ENCODE measurements at places on chromosomes 4 and X. TPM values are rescaled to one million over a fixed set of nuclear protein-coding genes. Genes with fewer than 3 reads are reported as not detected.
A peak's percentile ranks its signal among the peaks of the same experiment; 100 is the strongest.

- DNase-seq: no peak
Measured at GRCh38 chr4:94332983-94333590, 9.5 kb downstream of the HPGDS start.

DNA sequence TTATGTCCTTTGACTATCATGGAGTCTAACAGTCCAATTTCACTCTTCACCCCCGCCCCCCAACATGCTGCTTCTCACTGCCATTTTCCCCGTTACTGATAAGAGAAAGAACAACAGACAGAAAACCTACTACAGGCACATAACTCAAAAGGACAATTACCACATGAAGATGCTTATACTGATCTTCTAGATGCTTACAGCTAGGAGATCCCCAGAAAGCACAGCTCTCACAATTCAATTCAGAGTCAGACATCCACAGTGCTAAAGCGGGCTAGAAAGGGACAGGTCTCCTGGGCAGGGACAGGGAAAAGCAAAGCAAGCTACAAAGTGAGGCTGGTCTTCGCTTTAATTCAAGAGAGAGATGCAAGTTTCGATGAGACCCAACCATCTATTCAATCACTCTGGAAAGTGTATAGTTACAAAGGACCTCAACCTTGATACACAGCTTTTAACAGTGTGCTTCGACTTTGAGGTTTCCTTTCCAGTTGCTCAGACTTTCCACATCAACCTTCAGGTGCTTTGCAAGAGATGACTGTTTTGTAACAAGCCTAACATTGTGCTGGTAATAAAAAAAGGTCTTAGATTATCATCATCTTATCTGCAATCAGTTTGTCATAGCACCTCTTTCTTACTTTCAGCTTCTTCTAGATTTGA, 60.9 kb downstream of the LEF1 start:
- DNase-seq: no peak

DNA sequence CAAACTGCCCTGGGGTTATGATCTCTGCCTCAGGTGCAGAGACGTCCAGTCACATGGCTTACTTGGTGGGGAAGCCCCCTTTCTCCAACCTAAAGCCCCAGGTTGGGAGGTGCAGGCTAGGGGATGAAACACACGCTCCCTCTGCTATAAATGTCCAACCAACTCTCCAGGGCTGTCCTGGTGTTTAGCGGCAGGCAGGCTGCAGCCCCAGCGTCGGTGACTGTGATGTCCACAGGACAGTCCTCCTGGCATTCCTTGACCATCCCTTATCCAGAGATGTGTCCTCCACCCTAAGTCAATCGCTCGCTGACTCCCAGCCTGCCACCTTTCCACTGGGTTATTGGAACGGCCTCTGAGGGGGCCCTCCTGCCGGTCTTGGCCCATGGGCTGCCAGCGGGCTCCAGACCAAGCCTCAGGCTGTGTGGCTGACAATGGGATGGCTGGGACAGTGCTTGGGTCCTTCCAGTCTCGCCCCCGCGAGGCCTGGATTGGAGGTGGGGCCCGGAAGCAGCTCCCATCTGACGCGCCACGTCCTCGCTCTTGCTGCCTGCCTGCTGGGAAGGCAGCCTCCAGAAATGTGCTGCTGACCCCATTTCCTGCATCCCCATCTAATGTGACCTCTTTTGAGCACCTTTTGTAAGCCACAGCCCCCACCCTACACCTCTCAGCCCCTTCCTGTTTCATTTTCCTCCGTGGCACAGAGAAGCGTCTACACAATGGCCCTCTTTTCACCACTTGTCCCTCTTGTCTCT, 60.8 kb upstream of the ADRA2C start:
- DNase-seq: no peak

DNA sequence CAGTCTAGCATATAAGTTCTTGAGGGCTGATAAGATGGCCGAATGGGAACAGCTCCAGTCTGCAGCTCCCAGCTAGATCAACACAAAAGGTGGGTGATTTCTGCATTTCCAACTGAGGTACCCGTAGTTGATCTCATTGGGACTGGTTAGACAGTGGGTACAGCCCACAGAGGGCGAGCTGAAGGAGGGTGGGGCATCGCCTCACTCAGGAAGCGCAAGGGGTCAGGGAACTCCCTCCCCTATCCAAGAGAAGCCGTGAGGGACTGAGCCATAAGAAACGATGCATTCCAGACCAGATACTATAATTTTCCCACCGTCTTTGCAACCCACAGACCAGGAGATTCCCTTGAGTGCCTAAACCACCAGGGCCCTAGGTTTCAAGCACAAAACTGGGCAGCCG, 109.0 kb downstream of the RPS6KA6 start:
- no peak for DNase-seq

GRCh38 chr4:108556588-108557200, 63.7 kb upstream of the RPL34 start:
- DNase-seq: no peak

DNA sequence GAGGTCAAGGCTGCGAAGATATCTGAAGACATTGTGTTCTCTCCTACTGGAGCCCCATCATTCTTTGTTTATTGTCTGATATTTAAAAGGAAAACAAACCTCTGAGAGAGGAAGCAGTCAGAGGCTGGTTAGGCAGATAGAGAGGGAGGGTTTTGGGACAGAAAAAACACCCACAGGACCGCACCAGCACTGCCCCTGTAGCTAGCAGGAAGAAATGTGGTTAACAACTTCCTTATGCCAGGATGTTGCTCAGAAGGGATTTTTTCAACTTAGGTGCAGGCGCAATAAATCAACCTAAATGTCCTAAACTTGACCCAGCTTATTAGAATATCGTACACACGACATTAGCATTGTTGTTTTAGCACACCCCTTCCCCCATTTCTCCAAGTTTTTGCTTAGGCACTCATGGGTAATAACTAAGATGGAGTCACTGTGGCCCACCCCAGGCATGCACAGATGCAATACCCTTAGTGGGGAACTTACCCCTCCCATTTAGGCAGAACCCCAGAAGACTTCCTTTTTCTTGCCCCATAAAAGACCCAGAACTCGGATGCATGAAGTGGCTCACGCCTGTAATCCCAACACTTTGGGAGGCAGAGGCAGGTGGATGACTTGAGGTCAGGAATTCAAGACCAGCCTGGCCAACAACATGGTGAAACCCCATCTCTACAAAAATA, 2.8 kb upstream of the ZNF718 start:
- no peak for DNase-seq

DNA sequence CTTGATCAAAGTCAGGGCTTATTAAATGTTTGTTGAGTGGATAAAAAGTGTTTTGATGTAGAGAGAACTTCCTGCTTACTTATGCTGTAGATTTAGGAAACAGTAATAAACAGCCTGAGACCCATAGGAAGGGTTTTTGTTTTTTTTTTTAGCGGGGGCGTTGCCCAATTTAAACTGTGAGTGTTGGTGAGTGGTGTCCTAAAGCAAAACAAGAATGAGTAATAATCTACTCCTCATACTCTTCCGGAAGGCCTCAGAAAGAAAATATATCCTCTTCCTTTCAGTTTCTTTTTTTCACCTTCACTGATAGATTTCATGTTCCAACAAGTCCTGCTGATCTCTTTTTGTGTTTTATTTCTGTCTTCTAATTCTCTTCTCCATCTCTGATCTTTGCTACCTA, 104.4 kb upstream of the SCML1 start:
- peak; percentile 32 for DNase-seq

GRCh38 chr4:17027495-17027894, 129.1 kb upstream of the LDB2 start:
- peak; percentile 87 for DNase-seq

GRCh38 chr4:6885953-6886557, 23.6 kb upstream of the TBC1D14 start:
- no peak for DNase-seq

DNA sequence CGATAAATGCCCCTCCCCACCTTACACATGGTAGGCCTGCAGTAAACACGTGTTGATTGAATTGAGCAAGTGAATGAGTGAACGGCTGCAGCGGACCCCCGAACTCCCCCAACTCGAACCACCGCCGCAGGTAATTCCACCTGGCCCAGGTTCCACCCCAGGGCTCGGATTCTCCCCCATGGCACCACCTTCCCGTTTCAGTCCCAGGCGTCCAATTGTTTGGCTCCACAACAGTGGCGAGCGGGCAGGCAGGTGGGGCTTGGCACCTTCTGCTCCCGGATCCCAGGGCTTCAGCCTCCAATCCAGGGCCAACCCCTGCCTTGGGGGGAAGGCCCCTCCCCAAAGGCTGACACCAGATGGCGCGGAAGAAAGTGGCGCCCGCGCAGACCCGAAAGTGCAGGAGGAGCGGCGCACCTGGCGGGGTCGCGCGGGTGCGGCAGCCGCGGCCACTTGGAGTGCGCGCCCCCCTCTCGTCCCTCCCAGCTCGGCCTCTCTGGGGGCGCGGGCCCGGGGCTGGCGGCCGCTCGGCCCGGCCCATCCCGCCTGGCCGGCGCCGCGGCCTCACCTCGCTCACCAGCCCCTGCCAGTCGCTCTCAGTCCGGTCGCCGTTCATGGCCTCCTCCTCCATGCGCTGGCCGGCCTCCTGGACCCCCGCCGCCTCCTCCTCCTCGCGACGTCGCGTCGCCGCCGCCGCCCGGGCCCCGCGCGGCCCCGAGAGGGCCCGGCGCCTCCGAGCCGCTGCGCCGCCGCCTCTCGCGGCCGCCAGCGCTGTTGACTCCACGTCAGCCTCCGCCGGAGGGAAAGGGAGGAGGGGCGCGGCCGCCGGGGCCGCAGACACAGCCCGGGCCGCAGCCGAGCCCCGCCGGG, at the start of gene CCDC149:
CCDC149 (minus strand) TSS at position 791 of the 867 bp plus-strand sequence; CDS start at position 613, 178 bp downstream.
- DNase-seq: peak; percentile 48

DNA sequence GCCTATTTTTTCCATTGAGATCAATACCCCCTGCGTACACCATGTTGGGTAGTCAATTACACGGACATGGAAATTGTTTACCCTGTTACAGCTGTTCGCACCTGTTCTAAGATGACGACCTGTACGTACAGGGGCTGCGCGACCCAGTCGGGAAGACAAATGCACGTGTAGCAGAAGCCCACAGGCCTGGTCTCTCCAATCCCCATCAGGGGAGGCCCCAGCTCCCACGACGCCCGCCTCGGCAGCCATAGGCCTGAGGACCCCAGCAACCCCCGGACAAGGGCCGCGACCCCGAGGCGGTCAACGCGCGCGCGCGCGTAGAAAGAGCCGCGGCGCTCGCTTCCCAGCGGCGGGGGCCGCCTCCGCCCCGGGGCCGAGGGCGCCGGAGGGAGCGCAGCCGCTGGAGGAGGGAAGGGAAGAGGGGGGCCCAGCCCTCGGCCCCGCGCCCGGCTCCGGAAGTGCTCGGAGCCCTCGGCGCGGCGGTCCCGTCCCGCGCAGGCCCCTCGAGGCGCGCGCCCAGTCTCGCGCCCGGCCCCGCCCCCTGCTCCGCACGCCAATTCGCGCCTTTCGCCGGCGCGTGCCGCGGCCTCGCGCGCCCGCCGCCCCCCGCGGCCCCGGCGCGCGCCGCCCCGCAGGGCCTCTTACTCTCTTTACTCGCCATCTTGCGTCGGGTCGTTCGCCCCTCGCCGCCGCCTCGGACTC, 618 bp downstream of the RBBP7 start:
- DNase-seq: peak; percentile 13

- DNase-seq: no peak
Measured at GRCh38 chr4:59537246-59537886, 1662.8 kb upstream of the ADGRL3 start.

GRCh38 chr4:111678908-111679307, 466.3 kb upstream of the FAM241A start:
- DNase-seq: no peak

DNA sequence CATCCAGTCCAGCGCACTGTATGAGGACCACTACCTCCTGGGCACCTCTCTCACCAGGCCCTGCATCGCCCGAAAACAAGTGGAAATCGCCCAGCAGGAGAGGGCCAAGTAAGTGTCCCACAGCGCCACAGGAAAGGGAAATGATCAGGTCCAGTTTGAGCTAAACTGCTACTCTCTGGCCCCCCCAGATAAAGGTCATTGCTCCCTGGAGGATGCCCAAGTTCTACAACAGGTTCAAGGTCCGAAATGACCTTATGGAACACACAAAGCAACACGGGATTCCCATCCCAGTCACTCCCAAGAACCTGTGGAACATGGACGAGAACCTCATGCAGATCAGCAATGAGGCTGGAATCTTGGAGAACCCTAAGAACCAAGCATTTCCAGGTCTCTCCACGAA, 104.1 kb downstream of the PLS3 start:
- no peak for DNase-seq

DNA sequence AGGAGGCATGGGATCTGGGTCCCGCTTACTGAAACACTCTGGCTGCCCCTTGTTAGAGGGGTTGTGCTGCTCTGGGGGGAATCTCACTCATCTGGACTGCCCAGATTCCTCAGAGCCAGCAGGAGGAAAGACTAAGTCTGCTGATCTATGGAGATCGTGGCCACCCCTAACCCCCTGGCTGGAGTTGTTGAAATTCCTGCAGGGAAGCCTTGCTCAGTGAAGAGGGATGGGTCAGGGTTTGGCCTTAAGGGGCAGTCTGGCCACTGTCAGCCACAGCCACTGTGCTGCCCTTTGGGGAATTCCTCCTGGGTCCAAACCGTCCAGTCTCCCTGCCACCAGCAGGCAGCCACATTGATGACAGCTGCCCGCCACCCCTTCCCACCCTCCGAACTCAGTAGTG, 362.0 kb upstream of the AMOT start:
- no peak for DNase-seq

DNA sequence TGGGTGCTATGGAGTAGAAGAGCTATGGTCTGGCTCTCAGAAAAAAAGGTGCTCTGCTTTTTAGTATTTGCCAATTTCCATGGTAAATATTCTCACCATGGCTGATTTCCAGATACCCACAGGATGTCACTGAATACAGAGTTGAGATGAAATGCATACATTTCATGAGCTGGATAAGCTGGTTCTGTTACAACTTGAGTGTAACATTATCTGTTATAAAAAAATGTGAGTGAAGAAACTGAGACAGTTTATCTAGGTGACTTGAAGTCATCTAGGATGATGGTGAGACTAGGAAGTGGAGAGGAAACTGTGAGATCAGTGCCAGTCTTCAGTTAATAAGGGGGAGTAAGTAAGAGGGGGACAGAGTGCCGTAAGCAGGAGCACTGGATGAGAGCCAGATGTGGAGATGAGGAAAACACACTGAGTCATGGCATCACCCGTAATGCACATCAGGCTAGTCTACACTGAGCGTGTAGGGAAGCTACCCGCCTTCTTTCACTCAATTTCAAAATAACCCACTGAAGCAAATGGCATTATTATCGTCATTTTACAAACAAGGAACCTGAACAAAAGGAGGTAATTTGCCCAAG, 5.0 kb downstream of the HPSE start:
- no peak for DNase-seq

- peak; percentile 95 for DNase-seq
Measured at GRCh38 chr4:158809611-158810486, 41.0 kb downstream of the FNIP2 start.

GRCh38 chrX:42023122-42023521, 99.8 kb upstream of the CASK start:
- no peak for DNase-seq

- DNase-seq: no peak
Measured at GRCh38 chr4:176259330-176260090, 9.5 kb downstream of the ASB5 start.

The CTPS2 gene
- 4.6 TPM for total RNA-seq

The CT45A10 gene
- not detected for total RNA-seq

The ARHGEF6 gene
- 19.2 TPM for total RNA-seq

The SGMS2 gene
- 39.5 TPM for total RNA-seq

The POU4F2 gene
- not detected for total RNA-seq

All from SJSA1 (cell line).